Activated naive CD8-positive, alpha-beta T cell treated with anti-CD3 and anti-CD28 coated beads, Interleukin-2, amount 50 U/mL, for 16 hours (primary cell): ENCODE measurements at places on chromosomes 16 and 17.

- DNase-seq = no peak
These were observed 43.5 kb downstream of the LYRM9 start for GRCh38 chr17:27849474-27850185.

- no peak for DNase-seq
These were observed 8.1 kb upstream of the CBX2 start for GRCh38 chr17:79769570-79770506.

DNA sequence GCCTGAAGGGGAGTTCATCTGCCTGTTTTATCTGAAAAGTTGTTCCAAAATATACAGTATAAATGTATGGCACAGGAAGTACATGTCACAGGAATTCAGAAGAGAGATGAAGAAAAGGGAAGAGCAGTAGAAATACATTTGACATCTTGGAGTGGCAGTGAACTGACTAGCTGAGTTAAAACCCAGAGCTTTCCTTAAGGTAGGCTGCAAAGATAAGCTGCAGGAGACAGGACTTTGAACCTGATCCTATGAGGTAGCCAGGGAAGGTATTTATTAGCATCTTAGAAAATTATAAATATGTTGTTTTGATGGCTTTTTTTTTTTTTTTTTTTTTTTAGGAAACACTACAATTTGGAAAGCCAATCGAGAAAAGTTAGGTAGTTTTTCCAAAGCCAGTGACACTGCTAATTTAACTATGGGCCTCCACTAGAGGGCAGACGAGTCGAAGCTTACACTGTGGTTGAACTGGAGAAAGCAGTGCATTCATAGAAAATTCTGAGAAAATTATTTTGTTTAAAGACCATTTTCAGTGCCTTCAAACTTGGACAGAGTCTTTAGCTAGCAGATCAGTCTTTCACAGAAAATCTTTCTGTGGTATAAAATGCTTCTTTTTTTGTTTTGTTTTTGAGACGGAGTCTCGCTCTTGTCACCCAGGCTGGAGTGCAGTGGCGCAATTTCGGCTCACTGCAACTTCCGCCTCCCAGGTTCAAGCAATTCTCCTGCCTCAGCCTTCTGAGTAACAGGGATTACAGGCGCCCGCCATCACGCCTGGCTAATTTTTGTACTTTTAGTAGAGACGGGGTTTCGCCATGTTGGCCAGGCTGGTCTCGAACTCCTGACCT lies 122.3 kb downstream of the SSH2 start:
- peak; percentile 51 for DNase-seq

GRCh38 chr16:17134586-17134985 lies 336.2 kb downstream of the XYLT1 start:
- no peak for DNase-seq

- no peak for DNase-seq
These were observed 2.0 kb downstream of the RHBDF2 start for GRCh38 chr17:76499267-76499667.

GRCh38 chr16:7013990-7014389 lies 318.7 kb upstream of the RBFOX1 start:
- no peak for DNase-seq

- DNase-seq = peak; percentile 30
These were observed 21.7 kb downstream of the ACSF3 start for GRCh38 chr16:89115216-89115861.

- DNase-seq = no peak
These were observed 20.5 kb downstream of the SLC4A1 start for GRCh38 chr17:44247440-44247841.

GRCh38 chr16:55047903-55048497 lies 117.3 kb downstream of the IRX5 start:
- DNase-seq = no peak

DNA sequence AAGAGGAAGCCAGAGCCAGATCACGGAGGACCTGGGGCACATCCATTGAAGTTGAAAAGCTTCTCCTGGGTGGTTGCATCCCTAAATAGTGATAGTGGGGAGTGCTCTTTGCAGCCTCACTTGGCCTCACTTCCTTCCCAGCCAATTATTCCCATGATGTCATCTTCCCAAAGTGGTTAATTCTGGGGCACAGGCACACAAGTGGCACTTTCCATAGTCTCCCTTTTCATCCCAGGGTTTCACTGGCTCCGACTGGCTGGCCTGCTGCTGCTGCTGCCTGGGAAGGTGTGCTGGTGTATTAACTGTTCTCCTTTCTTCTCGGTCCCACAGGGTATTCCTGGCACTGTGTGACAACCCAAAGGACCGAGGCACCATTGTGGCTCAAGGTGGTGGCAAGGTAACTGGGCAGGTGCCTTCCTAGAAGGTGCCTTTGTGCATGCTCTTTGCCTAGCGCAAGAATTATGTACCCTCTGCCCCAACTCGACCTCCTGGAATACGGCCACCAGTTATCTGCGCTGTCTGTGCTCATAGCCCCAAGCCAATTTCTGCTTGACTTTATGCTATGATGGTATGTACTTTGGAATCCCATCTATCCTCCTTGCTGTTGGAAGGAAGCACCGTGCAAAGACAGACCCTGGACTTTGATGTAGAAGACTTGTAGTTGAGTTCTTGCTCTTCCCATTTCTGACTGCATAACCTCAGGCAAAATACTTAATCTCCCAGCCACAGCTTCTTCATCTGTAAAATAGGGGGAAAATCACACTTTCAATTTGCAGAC lies 18.4 kb downstream of the SLC35G3 start:
- DNase-seq = no peak

- no peak for DNase-seq
These were observed 543 bp downstream of the TMUB2 start for GRCh38 chr17:44187131-44187899.

- DNase-seq = no peak
These were observed at the start of gene GLTPD2 for GRCh38 chr17:4788807-4789700. TSS of gene GLTPD2 (plus strand) at chr17:4788964. CDS start at chr17:4789012, 48 bp downstream.

DNA sequence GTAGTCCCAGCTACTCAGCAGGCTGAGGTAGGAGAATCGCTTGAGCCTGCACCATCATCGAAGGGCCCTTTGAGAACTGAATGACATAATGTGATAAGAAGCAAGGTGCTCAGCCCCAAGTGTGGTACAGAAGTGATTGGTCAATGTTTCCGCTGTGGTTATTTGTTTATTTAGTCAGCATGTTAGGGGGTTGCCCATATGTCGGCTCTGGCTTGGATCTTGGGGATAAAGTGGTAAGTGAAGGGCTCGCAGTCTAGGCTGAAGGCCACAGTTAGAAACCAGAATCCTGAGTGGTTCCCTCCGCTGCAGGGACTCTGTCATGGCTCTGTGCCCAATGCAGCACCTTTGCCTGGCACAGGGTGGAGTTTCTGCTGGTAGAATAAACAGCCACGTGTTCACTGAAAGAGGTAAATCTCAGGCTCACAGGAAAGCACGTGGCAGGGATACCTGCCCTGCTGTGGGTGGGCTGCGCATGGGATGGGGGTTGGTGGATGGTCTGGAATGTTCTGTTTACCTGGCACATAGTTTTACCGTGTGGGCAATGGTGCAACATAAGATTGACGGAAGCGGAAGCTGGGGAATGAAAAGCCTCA lies 35.4 kb downstream of the SYT17 start:
- DNase-seq = no peak

- DNase-seq = no peak
These were observed 38.5 kb downstream of the CTU2 start for GRCh38 chr16:88744577-88745521.

- no peak for DNase-seq
These were observed 2.0 kb upstream of the KRTAP2-1 start for GRCh38 chr17:41049110-41049509.

DNA sequence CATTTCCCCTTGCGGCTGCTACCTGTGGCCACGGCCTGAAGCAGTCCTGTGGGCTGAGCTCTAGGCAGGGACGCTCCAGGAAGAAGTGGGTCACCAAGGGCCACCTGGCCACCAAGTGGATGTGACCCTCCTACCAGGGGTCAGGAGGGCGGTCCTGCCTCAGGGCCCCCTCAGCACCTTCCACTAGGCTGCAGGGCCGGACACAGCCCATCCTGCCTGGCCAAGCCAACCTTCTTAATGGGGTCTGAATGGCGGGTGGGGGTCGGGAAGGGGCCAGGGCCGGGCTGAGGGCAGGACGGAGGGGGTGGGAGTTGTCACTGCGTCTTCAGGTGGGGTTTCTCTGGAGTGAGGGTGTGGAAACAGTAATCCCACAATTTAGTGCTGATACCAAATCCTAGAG lies 13.2 kb upstream of the MLKL start:
- no peak for DNase-seq

- DNase-seq = no peak
These were observed 173.6 kb downstream of the IRF8 start for GRCh38 chr16:86072328-86073102.

DNA sequence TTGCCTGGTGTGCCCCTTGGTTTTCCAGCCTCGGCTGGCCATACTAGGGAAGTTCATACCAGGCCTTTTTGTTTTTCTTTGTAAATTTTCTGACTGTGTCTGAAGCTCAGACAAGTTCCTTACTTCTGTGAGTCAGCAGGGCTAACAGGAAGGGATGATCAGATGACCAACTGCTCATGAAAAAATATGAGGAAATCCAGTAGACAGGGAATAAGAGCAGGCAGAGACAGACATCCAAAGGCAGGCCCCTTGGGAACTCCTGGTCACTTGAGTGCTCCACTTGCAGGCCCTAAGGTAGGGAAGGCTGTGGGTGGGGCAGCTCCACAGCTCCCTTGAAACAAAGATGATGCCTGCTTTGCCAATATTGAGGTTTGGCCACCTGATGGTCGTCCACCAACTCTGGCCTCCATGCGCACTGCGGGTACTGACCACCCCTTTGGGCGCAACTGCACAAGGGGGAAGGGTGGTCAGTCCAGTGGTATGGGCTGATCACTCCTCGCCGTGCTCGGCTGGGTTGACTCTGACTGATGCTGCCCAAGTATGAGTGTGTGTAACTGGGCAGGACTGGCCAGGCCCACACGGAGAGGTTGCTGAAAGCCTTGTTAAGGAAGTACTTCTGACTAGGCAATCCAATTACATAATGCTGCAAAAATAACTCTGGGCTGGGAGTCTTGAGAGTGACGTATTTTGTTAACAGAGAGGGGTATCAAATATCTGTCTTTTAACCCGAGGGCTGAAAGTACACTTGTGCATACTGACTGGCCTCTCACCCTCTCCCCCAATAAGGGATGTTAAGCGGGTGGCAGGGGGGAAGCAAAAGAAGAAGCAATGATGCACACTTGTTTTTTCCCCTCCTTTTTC lies 20.8 kb upstream of the ZFHX3 start:
- DNase-seq = no peak

- no peak for DNase-seq
These were observed 131.3 kb downstream of the AIPL1 start for GRCh38 chr17:6303664-6304063.

DNA sequence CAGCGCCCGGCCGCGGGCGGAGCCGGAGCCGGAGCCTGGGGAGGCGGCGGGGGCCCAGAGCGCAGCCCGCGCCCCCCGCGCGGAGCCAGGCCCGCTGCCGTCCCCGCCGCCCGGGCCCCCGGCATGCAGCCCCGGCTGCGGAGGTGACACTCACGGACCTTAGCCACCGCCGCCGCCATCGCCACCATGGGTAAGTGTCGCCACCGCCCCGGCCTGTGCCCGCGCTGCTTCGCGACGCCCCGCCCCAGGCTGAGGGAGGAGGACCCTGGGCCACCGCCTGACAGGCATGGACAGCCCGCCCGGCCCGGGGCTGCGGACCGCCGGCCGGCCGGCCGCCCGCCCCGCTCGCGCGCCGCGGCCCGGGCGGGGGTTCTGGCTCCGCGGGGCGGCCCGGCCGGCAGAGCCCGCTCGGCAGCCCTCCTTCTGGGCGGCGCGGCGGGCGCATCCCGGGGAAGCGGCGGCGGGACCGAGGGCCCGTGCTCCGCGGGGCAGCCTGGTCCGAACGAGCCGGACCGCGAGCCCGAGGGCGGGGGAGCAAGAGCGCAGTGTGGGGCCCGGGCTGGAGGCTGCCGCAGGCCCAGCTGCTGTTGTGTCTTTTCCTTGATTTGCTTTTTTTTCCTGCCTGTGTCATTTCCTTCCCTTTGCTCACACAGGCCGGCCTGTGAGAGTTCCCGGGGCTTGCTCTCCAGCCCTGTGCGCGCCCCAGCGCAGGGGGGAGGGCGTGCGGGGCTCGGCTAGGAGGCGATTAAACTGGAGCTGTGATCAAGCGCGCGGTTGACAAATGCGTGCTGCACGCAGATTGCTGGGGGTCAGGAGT lies 565 bp downstream of the MAP3K3 start:
- no peak for DNase-seq

GRCh38 chr16:27107185-27107592 lies 40.5 kb downstream of the C16orf82 start:
- no peak for DNase-seq

DNA sequence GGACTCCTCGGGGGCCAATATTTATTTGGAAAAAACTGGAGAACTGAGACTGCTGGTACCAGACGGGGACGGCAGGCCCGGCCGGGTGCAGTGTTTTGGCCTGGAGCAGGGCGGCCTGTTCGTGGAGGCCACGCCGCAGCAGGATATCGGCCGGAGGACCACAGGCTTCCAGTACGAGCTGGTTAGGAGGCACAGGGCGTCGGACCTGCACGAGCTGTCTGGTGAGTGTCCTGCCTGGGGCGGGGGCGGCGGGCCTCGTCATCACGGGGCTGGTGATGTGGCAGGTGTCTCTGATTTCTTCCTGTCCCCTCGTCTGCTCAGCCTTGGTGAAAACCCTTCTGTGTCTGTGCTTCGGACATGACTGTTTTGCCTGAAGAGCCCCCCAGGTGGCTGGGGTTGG lies 5.7 kb downstream of the METRNL start:
- no peak for DNase-seq

DNA sequence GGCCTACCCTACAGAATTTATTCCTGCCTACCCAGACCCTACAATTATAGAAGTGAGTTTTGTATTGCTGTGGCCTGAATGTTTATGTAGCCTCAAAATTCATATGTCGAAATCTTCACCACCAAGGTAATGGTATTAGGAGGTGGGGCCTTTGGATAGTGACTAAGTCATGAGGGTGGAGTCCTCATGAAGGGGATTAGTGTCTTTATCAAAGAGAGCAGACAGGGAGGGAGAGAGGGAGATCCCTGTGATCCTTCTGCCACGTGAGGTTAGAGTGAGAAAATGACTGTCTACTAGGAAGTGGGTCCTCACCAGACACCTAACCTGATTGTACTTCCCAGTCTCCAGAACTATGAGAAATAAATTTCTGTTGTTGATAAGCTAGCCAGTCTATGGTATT lies 981 bp upstream of the DUXB start:
- no peak for DNase-seq

GRCh38 chr17:700504-701094 lies 14.0 kb downstream of the VPS53 start:
- no peak for DNase-seq

DNA sequence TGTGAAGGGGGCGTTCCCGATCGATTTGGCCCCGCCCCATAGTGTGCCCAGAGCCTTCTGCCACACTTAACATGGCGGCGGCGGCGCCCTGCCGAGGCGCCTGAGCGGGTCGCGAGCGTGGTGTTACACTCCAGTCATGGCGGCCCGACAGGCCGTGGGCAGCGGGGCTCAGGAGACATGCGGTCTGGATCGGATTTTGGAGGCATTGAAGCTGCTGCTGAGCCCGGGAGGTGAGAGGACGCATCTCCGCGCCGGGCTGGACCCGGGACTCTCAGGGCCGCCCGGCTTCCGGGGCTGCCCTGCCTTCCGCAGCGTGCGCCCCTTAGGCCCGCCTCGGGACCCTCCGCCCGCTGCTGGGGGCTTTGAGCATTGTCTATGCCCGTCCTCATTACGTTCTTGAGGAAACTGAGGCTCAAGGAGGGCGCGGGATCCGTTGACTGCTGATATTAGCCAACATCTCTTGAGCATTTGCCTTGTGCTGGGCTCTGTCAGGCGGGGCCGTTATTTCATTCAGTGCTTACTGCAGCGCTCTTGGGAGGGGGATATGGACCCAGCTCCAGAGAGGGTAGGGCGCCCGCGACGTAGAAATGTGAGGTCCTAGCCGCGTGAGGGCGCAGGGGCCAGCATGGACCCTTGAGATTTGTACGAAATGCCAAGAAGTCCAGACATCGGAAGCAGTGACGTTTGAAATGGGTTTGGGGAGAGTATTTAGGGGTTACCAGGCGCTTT lies at the start of gene TANGO6:
Gene TANGO6 (plus strand): TSS at position 50 of the 729 bp plus-strand sequence. CDS start 87 bp downstream, at position 137.
- DNase-seq = peak; percentile 87
